Putamen (tissue), 1 donor: ENCODE measurements at places on chromosomes 12 and 14.

GRCh38 chr14:56678838-56679237 lies 99.2 kb downstream of the TMEM260 start:
- DNase-seq: no peak

DNA sequence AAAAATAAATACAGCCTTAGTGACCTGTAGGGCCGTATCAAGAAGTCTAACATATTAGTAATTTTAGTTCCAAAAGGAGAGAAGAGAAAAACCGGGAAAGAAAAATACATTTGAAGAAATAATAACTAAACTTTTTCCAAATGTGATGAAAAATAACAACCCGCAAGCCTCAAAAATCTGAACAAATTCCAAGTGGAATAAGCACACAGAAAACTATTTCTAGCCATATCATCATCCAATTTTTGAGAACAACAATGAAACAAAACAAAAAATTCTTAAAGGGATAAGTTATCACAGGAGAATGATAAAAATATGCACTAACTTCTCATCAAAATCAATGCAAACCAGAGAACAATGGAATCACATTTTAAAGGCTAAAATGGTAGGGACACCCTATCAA lies 198.1 kb upstream of the PLXNC1 start:
- DNase-seq: no peak

GRCh38 chr14:30252151-30252550 lies 306.8 kb upstream of the G2E3 start:
- no peak for DNase-seq

- DNase-seq: no peak
Observed at GRCh38 chr12:89344043-89344861, 8.0 kb downstream of the DUSP6 start.

GRCh38 chr12:89951694-89952060 lies 243.0 kb upstream of the ATP2B1 start:
- DNase-seq: no peak

DNA sequence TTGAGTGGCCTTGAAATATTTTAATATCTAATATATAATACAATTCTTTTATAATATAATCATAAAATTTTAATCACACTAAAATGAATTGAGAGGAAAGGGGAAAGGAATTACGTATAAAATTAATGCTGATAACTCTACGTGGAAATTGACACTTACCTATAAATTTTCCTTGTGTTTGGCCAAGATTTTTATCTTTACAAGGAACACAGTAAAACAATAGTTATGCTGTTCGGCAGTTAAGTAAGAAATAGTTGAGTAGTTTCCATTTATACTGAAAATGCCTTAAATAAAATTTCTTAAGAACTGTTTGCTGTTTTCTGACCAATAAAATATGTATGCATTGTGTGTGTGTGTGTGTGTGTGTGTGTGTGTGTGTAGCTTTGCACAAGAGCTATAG lies 294.4 kb downstream of the LRFN5 start:
- DNase-seq: no peak

DNA sequence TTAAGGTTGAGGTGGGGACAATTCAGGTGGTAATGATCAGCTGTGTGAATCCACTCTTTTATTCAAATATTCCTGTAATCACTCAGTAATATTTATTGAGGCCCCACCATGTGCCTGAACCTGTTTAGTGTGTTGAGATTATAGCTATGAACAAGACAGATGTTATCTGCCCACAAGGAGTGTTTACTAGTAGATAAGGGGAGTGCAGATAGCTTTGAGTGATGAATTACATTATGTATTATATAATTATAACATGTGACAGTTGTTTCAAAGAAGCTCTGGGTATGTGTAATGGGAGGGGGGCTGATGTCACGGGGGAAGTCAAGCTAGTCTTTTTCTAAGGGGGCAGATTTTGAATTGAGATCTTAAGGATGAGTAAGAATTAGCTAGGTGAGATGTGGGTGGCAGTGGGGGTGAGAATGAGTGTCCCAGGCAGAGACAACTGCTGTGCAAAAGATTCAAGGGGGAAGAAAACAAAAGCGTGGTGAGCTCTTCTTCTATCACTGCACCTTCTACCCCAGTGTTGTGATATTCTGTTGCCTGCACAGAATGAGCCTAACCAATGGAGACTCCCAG lies 21.3 kb upstream of the SRRM4 start:
- peak; percentile 76 for DNase-seq

GRCh38 chr14:95902273-95902826 lies 25.7 kb downstream of the TUNAR start:
- DNase-seq: no peak

GRCh38 chr12:117063162-117063911 lies 35.9 kb downstream of the TESC start:
- DNase-seq: peak; percentile 37

DNA sequence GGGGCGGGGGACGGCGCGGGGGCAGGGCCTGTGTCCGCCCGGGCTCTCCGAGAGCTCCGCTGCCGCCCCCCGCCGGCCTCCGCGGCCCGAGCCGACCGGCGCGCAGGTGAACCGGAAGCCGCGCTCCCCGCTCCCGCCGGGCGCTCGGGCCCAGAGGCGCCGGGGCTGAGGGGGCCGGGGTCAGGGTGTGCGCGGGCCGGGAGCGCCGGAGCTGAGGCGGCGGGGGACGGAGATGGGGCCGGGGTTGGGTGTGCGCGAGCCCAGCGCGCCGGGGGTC lies 431 bp downstream of the HIP1R start:
- no peak for DNase-seq

- no peak for DNase-seq
Observed at GRCh38 chr12:96526110-96526509, 36.7 kb downstream of the CFAP54 start.

- no peak for DNase-seq
Observed at GRCh38 chr12:45705404-45705803, 24.1 kb upstream of the ARID2 start.

- DNase-seq: no peak
Observed at GRCh38 chr14:101477648-101478047, 83.6 kb upstream of the DIO3 start.

DNA sequence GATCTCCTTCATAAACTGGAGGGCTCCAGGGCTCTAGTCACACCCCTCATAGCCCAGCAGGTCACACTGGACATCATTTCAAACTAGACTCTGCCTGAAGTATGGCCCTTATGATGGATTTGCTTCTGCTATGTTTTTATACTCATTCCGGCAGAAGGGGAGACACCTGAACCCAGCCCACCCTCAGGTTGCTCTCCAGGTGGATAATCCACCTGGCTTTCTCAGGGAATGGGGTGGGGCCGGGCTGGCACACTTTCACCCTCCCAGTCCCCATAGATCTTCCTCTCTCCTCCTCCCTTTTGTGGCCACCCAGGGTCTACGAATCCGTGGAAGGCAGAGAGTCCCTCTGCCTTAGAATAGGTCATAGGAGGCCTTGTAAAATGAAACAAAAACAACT lies 9.8 kb upstream of the KRT73 start:
- DNase-seq: no peak

DNA sequence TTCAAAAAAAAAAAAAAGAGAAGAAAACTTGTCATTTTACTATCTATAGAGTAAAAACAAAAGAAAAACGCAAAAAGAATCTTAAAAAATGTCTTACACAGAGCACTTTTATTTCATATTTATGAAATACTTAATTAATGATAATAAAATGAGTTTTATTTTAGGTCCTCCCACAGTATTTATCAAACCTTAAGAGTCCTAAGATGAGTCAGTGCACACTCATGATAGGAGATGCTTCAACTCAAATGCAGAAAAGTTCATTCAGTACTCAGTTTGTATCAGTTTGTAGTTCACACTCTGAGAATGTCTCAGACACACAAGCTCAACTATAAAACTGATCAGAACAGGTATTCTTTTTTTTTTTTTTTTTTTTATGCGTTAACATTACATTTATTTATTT lies 41.7 kb downstream of the TRIM9 start:
- no peak for DNase-seq

DNA sequence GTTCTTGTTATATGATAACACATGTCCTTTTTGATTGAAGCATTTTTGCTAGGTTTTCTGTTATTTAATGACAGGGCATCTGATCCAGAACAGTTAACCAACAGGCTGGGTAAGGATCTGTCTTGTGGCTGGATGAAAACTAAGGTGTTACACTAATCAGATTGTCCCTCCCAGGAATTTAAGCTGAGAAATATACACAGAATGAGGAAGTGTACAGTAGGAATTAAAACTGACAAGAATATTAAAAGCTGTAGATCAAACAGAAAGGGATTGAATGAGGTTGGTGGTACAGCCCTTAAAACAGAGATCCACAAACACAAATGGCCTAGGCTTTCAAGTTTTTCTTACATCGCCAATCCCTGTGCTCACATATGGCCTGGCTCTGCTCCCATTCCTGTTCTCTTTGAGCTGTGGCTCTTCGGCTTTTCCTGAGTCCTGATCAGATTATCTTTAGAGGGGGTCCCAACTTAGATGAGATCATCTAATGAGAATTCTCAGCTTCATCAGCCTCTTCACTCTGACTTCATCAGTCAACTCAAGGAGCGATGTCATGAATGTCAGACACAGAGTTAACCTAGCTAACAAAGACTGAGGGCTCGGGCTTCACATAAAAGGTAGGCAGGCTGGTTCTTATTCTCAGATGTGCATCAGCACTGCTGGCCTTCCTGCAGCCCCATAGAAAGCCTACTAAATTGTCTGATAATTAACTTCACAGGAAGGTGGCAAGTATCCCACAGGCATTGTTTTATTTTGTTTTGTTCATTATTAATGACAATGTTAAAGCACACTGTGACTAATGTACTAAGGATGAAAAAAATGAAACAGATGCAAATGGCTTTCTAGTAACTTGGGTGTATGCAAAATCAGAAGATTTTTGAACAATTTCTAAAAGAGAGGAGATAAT lies 11.4 kb downstream of the PYGL start:
- no peak for DNase-seq

GRCh38 chr14:20818861-20819260 lies 16.2 kb upstream of the RNASE1 start:
- DNase-seq: no peak

DNA sequence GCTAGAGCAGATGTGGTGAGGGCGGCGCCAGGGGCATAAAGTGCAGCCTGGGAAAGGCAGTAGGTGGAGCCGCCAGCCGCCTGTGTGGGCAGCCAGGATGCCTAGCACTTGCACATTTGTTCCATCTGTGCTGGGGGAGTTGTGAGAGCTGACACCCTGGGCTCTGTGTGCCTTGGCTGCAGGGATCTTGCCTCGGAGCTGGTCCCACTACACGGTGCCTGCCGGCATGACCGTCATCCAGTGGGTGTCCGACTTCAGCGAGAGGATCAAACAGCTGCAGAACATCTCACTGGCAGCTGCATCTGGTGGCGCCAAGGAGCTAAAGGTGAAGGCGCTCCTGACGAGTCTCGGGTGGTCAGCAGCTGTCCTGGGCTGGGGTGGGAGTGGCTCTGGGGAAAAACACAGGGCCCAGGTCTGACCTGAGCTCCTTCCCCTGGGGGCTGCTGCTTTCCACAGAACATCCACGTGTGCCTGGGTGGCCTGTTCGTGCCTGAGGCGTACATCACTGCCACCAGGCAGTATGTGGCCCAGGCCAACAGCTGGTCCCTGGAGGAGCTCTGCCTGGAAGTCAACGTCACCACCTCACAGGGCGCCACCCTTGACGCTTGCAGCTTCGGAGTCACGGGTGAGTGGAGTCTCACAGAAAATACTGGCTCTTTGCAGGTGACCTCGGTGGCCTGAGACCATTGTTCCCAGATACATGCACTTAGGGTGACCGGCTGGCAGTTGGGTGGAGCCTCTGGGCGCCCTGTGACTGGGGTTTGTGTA lies 37.4 kb downstream of the HSP90AA1 start:
- DNase-seq: peak; percentile 52

GRCh38 chr14:45757655-45758054 lies 504.7 kb upstream of the MIS18BP1 start:
- no peak for DNase-seq

GRCh38 chr14:100684961-100685360 lies 41.7 kb upstream of the DLK1 start:
- DNase-seq: no peak

GRCh38 chr12:116166306-116166705 lies 111.2 kb downstream of the MED13L start:
- no peak for DNase-seq

GRCh38 chr12:1799882-1800400 lies 20.4 kb upstream of the LRTM2 start:
- DNase-seq: no peak

GRCh38 chr12:114412307-114412706 lies 6.4 kb upstream of the TBX5 start:
- no peak for DNase-seq

DNA sequence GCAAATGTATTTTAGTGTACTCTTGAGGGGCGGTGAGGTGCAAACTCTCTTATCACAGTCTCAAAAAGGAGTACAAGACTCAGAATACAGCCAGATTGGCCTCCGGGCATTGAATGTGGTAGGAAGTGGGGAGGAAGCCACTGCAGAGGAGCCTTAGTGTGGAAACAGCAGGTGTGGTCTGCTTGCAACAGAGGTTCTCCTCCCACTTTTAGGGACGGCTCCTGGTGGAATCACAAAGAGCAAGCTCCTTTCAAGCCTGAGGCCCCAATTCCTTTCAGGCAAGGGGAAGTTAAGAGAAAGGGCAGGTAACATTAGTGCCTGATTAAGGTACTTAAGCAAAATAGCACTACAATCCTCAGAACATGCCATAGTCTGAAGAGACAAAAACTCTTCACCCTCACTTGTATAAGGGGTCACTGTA lies 23.7 kb upstream of the SLC2A3 start:
- no peak for DNase-seq

GRCh38 chr12:5904969-5905368 lies 40.1 kb downstream of the ANO2 start:
- no peak for DNase-seq

DNA sequence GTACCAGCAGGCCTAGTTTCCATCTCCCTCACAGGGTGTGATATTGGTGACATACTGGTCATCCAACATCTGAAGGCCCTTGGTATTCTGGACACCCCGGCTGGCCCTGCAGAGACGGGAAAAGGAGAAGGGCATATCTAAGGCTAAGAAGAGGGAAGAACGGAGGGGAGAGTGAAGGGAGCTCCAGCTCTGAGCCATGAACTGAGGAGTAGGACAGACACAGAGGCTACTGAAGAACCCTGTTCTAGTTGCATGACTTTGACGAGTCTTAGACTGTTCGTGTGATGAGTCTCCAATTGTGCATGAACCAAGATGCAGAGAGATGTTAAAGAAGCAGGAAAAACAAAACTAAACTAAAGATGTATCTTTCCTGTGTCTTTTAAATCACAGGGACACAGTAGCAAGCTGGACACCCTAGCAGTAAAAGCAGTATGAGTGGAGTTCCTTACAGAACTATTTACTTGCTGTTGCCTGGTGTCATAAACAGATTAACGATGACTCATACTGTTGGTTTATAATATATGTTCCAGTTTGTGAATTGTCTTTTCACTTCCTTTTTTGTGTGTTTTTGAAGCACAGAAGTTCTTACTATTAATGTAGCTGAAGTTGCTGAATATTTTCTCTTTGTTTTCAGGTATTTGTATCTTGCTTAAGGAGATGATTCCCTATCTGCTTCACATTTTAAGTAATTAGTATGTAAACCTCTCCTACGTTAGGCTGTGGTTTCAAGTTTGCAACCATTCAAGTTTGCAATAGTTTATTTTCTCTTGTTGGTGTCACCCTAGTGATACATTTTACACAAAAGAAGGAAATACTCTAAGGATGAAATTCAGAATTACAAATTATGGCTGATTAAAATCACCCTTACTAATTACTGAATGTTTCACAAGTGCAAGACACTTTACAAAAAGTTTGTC lies 15.7 kb downstream of the FAR2 start:
- DNase-seq: no peak
